ENCODE measurements at places on chromosomes 11 and 22.

DNA sequence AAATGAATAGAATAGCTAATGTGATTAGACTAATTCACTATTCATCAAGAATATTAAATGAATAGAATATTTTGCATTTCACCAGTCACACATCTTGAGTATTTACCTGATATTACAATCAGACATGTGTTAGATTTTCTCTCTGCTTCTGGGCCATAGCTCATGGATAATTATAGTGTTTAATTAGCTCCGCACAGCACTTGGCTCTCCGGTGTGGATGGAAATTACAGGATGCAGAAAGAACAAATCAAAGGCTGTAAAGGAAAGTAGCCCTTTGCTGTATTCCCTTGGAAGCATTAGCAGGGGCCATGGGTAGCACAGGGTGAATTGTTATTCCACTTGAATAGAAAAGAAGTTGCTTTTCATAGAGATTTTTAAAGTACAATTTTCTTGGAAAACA lies 320.3 kb upstream of the SORL1-AS1 start:
- no peak for DNase-seq

DNA sequence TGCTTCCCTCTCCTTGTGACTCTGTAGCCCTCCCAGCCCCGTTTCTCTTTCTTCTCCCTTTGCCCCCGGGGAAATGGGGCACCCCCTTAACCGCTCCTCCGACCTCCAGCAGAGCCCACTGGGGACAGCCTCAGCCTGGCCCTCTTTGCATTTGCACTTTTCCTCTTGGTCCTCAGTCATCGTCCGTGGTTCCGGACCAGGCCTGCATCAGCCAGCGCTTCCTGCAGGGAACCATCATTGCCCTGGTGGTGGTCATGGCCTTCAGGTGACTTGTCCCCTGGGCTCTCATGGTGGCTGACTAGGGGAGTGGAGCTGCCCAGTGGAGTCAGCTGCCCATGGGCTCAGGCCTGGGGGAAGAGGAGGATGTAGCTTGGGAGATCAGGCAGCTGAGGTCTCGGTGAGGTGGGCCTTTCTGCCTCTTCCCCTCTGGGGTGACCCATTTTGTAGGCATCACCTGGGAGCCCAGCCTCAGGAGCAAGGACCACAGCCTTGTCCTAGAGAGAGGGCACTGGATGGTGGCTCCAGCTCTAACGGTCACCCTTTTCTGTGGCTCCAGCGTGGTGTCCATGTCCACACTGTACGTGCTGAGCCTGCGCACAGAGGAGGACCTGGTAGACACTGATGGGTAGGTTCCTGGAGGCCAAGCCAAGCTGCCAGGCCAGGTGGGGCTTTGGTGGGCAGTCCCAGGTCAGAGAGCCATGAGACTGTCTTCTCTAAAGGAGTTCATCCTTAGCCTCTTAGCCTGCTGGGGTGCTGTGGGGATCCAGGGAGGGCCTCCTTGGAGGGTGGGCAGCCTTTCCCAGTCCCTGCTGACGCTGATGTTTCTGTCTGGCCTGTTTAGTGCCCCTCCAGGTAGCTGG lies 12.5 kb downstream of the TMEM258 start:
- DNase-seq = no peak

- DNase-seq = no peak
Measured at GRCh38 chr11:77141034-77141433, 13.0 kb downstream of the MYO7A start.

- no peak for DNase-seq
Measured at GRCh38 chr22:26619510-26619909, 1.7 kb upstream of the CRYBB1 start.

DNA sequence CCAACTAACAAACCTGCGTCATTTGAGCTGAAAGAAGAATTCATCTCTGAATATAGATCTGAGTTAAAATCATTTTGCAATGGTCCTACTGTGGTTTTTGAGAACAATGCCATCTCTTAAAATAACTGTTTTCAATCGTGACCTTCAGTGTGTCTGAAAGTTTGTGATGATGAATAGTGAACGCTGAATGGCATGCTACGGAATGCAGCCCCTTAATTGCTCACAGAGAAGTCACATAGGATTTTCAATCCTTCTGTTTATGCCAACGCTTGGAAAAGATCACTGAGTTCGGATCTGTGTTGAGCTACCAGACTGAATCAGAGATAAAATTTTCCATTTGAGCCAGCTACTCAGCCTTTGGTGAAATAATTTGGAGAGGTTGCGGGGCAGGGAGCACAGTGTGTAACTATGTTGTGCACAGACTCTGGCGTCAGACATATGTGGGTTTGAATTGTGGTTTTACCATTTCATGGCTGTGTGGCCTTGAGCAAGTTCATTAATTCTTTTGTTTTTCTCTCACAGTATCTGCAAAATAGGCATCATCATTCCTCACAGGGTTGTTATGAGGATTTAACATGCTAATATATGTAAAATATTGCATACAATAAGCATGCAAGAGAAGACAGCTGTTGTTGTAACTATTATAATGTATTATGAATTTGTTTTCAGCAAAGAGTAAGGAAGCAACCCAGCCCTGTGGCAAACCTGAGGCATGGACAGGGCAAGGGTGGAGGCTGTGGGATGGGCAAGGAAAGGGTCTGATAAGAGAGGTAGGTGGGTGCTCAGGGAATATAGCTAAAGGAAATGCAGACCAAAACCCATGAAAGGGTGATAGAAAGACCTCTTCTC lies 679.9 kb downstream of the KCNA4 start:
- no peak for DNase-seq

GRCh38 chr11:36628765-36629244 lies 30.8 kb upstream of the RAG2 start:
- no peak for DNase-seq

- DNase-seq = no peak
Measured at GRCh38 chr11:93613231-93613831, 48.2 kb upstream of the CEP295 start.

DNA sequence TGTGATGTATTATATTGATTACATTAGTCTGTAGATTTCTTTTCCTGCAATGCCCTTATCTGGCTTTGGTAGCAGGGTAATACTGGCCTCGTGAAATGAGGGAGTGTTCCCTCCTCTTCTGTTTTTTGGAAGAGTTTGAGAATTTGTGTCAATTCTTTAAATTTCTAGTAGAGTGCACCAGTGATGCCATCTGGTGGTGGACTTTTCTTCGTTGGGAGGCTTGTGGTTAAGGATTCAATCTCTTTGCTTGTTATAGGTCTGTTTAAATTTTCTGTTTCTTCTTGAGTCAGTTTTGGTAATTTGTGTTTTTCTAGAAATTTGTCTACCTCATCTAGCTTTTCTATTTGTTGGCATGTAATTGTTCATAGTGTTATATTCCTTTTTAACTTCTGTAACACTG lies 18.9 kb downstream of the SHANK3 start:
- peak; percentile 56 for DNase-seq

DNA sequence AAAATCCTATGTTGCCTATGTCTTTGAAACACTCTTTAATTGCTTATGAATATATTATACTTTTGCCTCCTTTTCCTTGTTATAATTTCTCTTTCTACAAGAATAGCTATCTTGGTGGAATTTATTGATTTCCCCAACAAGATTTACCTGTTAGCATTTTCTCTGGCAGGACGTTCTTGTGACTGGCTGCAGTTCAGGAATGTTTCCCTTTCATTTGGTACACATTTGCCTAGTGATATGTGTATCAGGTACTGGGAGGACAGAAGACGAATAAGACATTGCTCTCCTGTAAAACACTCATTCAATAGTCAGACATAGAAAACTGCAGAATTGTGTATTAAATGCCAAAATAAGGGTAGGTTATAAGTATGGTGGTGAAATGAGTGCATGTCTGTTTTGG lies 279.9 kb downstream of the FAT3 start:
- no peak for DNase-seq

DNA sequence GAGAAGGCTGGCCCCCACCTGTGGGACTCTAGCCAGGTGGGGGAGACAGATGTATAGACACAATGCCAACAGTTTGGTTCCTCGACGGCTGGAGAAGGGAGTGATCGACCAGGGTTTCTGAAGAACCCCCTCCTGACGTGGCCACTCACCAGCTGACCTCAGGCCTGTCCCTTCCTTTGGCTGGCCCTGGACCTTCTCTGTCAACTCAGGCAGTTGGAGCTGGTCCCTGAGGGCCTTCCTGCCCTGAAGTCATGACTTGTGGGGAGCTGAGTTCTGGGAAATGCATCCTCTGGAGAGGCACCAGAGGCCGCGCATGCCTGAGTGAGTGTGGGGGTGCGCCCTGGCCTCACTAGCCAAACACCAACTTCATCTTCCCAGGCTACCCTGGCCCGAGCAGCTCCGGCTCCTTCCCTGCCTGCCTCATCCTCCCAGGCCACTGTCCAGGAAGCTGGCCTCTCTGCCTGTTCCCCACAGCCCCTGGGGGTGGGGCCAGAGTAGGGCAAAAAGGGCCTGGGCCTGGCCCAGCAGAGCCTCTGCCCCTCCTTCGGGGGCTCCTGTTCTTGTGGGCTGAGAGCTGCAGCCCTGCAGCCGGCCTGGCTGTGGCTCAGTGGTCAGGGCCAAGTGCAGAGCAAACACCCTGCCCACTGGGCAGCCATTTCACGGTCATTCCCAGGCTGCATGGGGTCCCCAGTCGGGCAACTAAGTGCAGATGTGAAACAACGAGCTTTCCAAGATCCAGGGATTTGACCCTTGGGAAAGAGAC lies 23.6 kb downstream of the TXN2 start:
- DNase-seq = no peak

GRCh38 chr11:100403816-100404215 lies 283.3 kb upstream of the ARHGAP42 start:
- DNase-seq = no peak

- no peak for DNase-seq
Measured at GRCh38 chr11:47607380-47607779, 13.2 kb upstream of the C1QTNF4 start.

- DNase-seq = peak; percentile 38
Measured at GRCh38 chr11:123308077-123308476, 113.0 kb upstream of the CLMP start.
